ENCODE measurements at places on chromosomes 5 and 9. TPM values are rescaled to one million over a fixed set of nuclear protein-coding genes. Genes with fewer than 3 reads are reported as not detected.
A peak's percentile ranks its signal among the peaks of the same experiment; 100 is the strongest.

The MIER3 gene
- 12.3 TPM for total RNA-seq

The MSX2 gene
- not detected for total RNA-seq

The PRKACG gene
- not detected for total RNA-seq

The IL4 gene
- not detected for total RNA-seq

The SPINK9 gene
- total RNA-seq, result not detected

The PRELID2 gene
- total RNA-seq, result 0.12 TPM

- peaks cover 18% of the 10 kb centered on the region for H3K4me1 ChIP-seq
- DNase-seq, result peak; percentile 40
- H3K36me3 ChIP-seq, result no peaks in the 10 kb centered on the region
Measured at GRCh38 chr5:1670351-1670750, 129.3 kb downstream of the MRPL36 start.

DNA sequence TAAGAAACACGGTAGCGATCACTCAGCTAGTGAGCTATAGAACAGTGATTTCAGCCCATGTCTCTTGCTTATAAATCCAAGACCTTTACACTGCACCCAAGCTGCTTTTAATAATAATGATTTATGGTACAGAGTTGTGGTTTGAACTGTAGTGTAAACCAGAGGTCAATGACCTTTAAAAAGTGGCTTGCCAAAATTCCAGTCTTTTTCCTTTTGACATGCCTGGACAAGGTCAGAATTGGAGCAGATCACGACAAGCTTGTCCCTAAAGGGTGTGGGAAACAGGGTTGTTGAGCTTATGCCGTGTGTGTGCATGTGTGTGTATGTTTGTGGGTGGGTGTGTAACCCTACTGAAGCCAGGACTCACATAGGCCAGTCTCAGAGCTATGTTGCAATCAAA is 225.3 kb upstream of the CLINT1 start:
- no peak overlapping the region for H3K4me3 ChIP-seq
- no peak for DNase-seq
- no peak overlapping the region for H3K27ac ChIP-seq
- no peaks in the 10 kb centered on the region for H3K36me3 ChIP-seq

DNA sequence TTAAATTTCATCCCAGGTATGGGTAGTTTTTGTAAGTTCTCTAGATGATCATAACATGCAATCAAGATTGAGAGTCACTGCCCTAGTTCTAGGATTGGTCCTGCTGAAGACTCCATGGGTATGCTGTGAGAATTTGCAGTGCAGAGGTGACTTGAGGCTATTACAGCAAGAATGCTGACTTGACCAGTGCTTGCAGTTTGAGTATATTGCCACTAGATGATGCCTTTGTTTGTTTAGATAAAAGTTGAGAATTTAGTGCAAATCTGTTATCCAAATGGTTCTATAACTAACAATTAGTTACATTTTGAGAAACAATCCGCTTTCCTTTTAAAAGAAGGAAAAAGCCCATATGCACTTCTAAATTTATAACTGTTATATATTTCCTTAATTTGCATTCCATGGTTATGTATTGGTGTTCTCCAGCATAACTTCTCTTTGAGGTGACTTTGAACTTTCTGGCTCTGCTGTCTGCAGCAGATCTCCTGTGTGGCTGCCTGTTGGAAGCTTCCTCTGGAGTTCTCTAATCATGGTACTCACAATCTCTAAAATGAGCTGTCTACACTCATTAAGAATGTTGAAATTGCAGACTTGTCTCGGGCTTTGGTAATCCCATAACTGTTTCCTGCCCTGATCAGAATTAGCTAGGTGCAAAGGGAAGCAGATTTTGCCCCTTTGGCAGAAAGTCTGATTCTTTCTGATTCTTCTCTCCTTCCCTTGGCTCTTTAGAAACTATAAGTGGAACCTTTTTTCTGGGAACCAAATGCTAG is 24.9 kb downstream of the MELK start:
- DNase-seq, result no peak
- no peak overlapping the region for H3K27ac ChIP-seq
- H3K4me3 ChIP-seq, result no peak overlapping the region

GRCh38 chr9:738209-738915 is 103.1 kb upstream of the DMRT1 start:
- H3K4me1 ChIP-seq, result no peaks in the 10 kb centered on the region
- no peak overlapping the region for H3K4me3 ChIP-seq
- no peak for DNase-seq
- peaks cover 16% of the 10 kb centered on the region for H3K36me3 ChIP-seq
- no peak overlapping the region for H3K27ac ChIP-seq
- no peaks in the 10 kb centered on the region for H3K27me3 ChIP-seq

- DNase-seq, result no peak
- H3K36me3 ChIP-seq, result no peaks in the 10 kb centered on the region
- peaks cover 3% of the 10 kb centered on the region for H3K27me3 ChIP-seq
- H3K4me1 ChIP-seq, result peaks cover 33% of the 10 kb centered on the region
- H3K4me3 ChIP-seq, result no peak overlapping the region
- H3K27ac ChIP-seq, result no peak overlapping the region
Measured at GRCh38 chr5:55031492-55031891, 7.4 kb downstream of the GZMK start.

- no peak overlapping the region for H3K27ac ChIP-seq
- no peaks in the 10 kb centered on the region for H3K27me3 ChIP-seq
- H3K4me1 ChIP-seq, result peaks cover 58% of the 10 kb centered on the region
- H3K4me3 ChIP-seq, result no peak overlapping the region
- peaks cover 44% of the 10 kb centered on the region for H3K36me3 ChIP-seq
- DNase-seq, result no peak
Measured at GRCh38 chr5:171979606-171980005, 26.8 kb downstream of the FBXW11 start.

DNA sequence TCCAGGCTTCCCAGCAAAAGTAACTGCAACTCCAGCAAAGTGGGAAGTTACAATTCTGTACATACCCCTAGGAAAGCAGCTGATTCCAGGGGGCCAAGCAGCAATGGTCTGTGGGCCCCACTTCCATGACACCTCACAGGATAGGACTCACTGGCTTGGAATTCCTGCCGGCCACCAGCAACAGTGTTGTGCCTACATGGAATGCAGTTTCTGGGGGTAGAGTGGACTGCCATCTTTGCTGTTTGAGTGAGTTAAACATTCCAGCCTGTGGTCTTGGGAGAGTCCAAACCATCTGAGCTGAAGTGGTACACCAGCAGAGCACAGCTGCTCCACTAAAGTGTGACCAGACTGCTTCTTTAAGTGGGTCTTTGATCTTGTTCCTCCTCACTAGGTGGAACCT is 13.4 kb upstream of the FBN2 start:
- no peaks in the 10 kb centered on the region for H3K27me3 ChIP-seq
- H3K4me1 ChIP-seq, result no peaks in the 10 kb centered on the region
- no peak for DNase-seq
- no peak overlapping the region for H3K4me3 ChIP-seq

- peak overlapping the region; percentile 46 for H3K4me3 ChIP-seq
- peak overlapping the region; percentile 84 for H3K27ac ChIP-seq
- DNase-seq, result peak; percentile 83
- no peaks in the 10 kb centered on the region for H3K36me3 ChIP-seq
Measured at GRCh38 chr5:160506006-160507004, 84.7 kb downstream of the PTTG1 start.
